Fibroblast of lung (primary cell): ENCODE measurements at places on chromosomes 4 and X. TPM values are rescaled to one million over a fixed set of nuclear protein-coding genes. Genes with fewer than 3 reads are reported as not detected.
A peak's percentile ranks its signal among the peaks of the same experiment; 100 is the strongest.

DNA sequence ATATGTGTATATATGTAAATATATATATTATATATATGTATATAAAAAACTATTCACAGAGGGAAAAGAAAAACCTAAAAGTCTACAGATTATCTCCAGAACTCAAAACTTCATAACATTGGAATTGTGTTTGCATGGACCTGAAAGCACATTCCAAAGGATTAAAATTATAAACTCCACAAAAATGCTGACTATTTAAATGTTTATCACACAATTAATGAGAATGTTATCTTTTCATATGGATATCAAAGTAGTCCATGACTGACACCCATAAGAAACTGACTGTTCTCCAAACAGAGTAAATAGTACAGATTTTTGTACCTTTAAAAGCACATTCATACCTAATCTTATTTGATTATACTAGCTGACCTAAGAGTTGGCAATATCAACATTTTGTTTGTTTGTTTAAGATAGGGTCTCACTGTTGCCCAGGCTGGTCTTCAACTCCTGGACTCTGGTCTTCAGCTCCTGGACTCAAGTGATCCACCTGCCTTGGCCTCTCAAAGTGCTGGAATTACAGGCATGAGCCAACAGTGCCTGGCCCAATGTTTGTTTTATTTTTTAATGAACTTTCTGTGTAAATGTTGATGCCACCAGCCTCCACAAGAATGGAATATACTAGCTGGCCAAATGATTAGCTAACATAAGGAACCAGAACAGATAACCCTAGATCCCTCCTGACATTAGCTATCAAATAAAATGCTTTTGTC lies 50.0 kb downstream of the SLC39A8 start:
- no peak overlapping the region for H3K27ac ChIP-seq
- H3K4me1 ChIP-seq, result no peaks in the 10 kb centered on the region
- no peaks in the 10 kb centered on the region for H3K36me3 ChIP-seq

GRCh38 chr4:187193141-187193540 lies 469.5 kb upstream of the FAT1 start:
- H3K36me3 ChIP-seq, result no peaks in the 10 kb centered on the region
- DNase-seq, result no peak
- H3K4me3 ChIP-seq, result no peak overlapping the region
- no peaks in the 10 kb centered on the region for H3K4me1 ChIP-seq
- no peak overlapping the region for H3K27ac ChIP-seq

GRCh38 chr4:137608085-137608484 lies 75.8 kb upstream of the PCDH18 start:
- H3K27me3 ChIP-seq, result no peaks in the 10 kb centered on the region
- no peak overlapping the region for H3K27ac ChIP-seq
- H3K4me3 ChIP-seq, result no peak overlapping the region
- DNase-seq, result no peak
- H3K36me3 ChIP-seq, result no peaks in the 10 kb centered on the region
- H3K4me1 ChIP-seq, result peaks cover 2% of the 10 kb centered on the region

- H3K4me1 ChIP-seq, result no peaks in the 10 kb centered on the region
- H3K4me3 ChIP-seq, result no peak overlapping the region
- H3K27ac ChIP-seq, result no peak overlapping the region
- DNase-seq, result peak; percentile 59
- no peaks in the 10 kb centered on the region for H3K27me3 ChIP-seq
Observed at GRCh38 chr4:152525878-152526277, 10.0 kb downstream of the FBXW7 start.

DNA sequence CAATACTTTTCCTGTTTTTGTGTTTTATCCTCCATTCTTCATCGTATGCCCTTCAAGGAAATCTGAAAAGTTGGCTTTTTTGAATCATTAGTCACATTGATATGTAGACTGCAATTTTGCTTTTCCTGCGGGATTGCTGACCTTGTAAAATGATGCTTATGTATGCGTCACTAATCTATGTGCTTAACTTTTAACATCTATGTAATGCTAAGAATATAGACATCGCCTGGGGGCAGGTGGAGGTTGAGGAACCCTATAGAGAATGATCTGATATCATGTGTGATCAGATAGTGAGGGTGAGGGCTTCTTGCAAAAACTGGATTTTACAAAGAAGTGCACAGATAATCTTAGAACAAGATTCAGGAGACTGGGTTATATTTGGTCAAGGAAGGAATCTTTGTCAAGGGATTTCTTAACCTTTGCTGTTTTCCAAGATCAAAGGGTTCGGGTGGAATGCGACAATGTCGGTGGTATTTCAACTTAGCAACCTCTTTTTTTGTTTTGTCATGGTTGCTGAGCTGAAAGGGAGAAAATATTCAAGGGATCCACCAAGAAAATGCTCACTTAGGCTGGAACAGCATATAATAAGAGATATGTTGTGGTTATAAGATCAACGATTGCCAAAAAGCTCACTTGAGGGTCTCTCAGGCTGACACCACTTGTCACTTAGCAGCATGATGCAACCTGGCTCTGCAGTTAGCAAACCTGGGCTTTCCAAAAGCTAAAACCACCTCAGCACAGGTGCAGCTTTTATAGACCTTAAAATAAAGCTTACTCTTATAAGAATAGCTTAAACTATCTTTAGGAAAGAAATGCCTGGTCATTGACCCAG lies 70.6 kb upstream of the PUDP start:
- no peak overlapping the region for H3K4me3 ChIP-seq
- H3K36me3 ChIP-seq, result no peaks in the 10 kb centered on the region
- H3K27ac ChIP-seq, result no peak overlapping the region
- no peak for DNase-seq

DNA sequence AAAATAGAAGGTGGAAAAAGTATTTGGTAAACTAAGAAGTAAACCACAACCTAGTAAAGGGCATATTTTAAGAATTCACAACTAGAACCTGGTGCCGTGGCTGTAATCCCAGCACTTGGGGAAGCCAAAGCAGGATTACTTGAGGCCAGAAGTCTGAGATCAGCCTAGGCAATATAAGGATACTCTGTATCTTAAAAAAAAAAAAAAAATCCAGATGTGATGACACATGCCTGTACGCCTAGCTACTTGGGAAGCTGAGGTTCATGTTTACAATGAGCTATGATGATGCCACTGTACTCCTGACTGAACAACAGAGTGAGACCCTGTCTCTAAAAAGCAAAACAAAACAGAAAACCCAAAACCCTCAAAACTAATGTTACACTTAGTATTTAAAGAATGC lies 294.9 kb upstream of the ZCCHC13 start:
- no peaks in the 10 kb centered on the region for H3K4me1 ChIP-seq
- H3K4me3 ChIP-seq, result no peak overlapping the region
- H3K27me3 ChIP-seq, result no peaks in the 10 kb centered on the region
- H3K27ac ChIP-seq, result no peak overlapping the region
- DNase-seq, result peak; percentile 12

- H3K4me3 ChIP-seq, result peak overlapping the region; percentile 27
- H3K36me3 ChIP-seq, result no peaks in the 10 kb centered on the region
- peaks cover 3% of the 10 kb centered on the region for H3K27me3 ChIP-seq
- peak overlapping the region; percentile 32 for H3K27ac ChIP-seq
- peak; percentile 84 for DNase-seq
Observed at GRCh38 chr4:57119054-57119651, 9.0 kb upstream of the IGFBP7 start.

- no peak overlapping the region for H3K27ac ChIP-seq
- H3K27me3 ChIP-seq, result no peaks in the 10 kb centered on the region
- DNase-seq, result peak; percentile 77
- no peaks in the 10 kb centered on the region for H3K36me3 ChIP-seq
- H3K4me1 ChIP-seq, result peaks cover 6% of the 10 kb centered on the region
- no peak overlapping the region for H3K4me3 ChIP-seq
Observed at GRCh38 chr4:122744229-122744628, 11.7 kb downstream of the BBS12 start.

DNA sequence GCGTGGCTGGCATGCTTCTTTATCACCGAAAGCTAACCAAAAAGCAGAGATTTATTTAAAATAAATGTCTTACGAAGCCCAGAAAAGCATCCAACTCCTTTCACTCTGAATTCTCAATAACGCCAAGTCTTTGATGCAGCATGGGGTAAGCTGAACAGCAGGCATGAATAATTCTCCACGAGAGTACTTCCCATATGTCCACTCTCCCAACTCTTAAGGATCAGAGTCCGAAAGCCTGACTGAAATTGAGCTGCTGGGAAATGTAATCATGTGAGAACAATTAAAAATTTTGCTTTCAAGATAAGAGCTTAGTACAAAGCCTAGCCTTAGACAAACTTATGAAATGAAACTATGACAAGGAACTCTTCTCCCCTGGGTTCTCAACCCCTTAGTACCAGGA lies 7.5 kb upstream of the SLC39A8 start:
- DNase-seq, result no peak
- no peak overlapping the region for H3K4me3 ChIP-seq
- H3K36me3 ChIP-seq, result no peaks in the 10 kb centered on the region

- H3K27ac ChIP-seq, result no peak overlapping the region
- no peak overlapping the region for H3K4me3 ChIP-seq
- no peak for DNase-seq
Observed at GRCh38 chr4:185736882-185737281, 75.1 kb downstream of the SORBS2 start.

DNA sequence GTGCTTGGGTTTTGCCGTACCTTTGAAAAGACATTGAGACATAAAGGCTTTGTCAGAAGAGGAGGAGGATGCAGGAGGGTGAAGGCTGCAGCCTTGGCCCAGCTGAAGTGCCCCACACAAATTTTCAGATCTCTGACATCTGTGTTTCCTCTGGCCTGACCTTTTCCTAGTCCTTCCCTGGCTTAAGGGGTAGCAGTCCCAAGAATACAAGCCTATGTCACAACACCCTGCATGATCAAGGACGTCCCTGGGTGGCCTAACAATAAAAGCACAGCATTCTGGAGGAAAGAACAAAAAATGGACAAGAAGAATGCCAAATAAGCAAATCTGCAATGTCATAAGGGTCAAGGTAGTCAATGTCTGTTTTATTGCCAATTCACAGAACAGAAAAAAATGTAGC lies 80.8 kb upstream of the FAM9C start:
- no peak for DNase-seq
- no peaks in the 10 kb centered on the region for H3K4me1 ChIP-seq
- no peaks in the 10 kb centered on the region for H3K27me3 ChIP-seq
- no peak overlapping the region for H3K4me3 ChIP-seq

GRCh38 chrX:13009273-13009672 lies 34.4 kb downstream of the TMSB4X start:
- DNase-seq, result no peak
- H3K36me3 ChIP-seq, result no peaks in the 10 kb centered on the region
- no peaks in the 10 kb centered on the region for H3K27me3 ChIP-seq
- H3K4me3 ChIP-seq, result no peak overlapping the region
- H3K27ac ChIP-seq, result no peak overlapping the region

- no peak for DNase-seq
- H3K27ac ChIP-seq, result no peak overlapping the region
- no peak overlapping the region for H3K4me3 ChIP-seq
- no peaks in the 10 kb centered on the region for H3K36me3 ChIP-seq
- H3K4me1 ChIP-seq, result peaks cover 4% of the 10 kb centered on the region
- H3K27me3 ChIP-seq, result no peaks in the 10 kb centered on the region
Observed at GRCh38 chr4:145680902-145681301, 956 bp downstream of the C4orf51 start.

DNA sequence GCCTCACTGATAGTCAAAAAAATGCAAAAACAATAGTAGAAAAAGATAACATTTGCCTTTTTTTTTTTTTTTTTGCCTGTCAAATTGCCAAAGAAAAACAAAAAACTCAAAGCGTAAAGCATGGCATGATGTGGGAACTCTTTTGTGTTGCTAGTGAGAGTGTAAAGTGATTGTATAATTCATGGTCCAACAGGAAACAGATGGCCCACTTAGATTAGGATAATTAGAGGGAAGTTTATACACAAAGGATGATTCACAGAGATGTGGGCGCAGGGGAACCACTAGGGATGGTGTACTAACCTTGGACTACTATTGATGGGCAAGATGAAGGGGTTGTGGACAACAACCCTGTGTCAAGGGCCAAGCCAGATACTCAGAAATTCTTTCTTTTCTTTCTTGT lies 16.4 kb downstream of the MCUB start:
- no peak overlapping the region for H3K27ac ChIP-seq
- no peaks in the 10 kb centered on the region for H3K36me3 ChIP-seq
- no peaks in the 10 kb centered on the region for H3K4me1 ChIP-seq
- no peak overlapping the region for H3K4me3 ChIP-seq

DNA sequence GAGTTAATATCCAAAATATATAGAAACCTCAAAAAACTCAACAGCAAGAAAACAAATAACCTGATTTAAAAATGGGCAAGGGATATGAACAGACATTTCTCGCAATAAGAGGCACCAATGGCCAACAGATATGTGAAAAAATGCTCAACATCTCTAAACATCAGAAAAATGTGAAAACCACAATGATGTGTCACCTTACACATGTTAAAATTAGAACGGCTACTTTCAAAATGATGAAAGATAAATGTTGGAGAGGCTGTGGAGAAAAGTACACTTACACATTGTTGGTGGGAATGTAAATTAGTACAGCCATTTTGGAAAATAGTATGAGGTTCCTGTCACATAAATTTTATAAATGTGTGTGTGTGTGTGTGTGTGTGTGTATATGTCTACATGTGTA lies 731.3 kb downstream of the DMD start:
- DNase-seq, result no peak
- H3K27ac ChIP-seq, result no peak overlapping the region
- H3K4me1 ChIP-seq, result no peaks in the 10 kb centered on the region
- H3K27me3 ChIP-seq, result no peaks in the 10 kb centered on the region

The RBPJ gene
- polyA plus RNA-seq, result 144 and 327 TPM in 2 replicates

The NUDT11 gene
- polyA plus RNA-seq, result 15.2 and 16.0 TPM in 2 replicates

The SPOCK3 gene
- 0.08 and 0.16 TPM in 2 replicates for polyA plus RNA-seq

The PPBP gene
- not detected in 2 replicates for polyA plus RNA-seq

The LEF1 gene
- polyA plus RNA-seq, result 2.6 and 8.8 TPM in 2 replicates

The RTL5 gene
- polyA plus RNA-seq, result 4.2 and 6.9 TPM in 2 replicates

The DCAF12L1 gene
- not detected in 2 replicates for polyA plus RNA-seq
